ENCODE measurements at places on chromosomes 1 and 21.

DNA sequence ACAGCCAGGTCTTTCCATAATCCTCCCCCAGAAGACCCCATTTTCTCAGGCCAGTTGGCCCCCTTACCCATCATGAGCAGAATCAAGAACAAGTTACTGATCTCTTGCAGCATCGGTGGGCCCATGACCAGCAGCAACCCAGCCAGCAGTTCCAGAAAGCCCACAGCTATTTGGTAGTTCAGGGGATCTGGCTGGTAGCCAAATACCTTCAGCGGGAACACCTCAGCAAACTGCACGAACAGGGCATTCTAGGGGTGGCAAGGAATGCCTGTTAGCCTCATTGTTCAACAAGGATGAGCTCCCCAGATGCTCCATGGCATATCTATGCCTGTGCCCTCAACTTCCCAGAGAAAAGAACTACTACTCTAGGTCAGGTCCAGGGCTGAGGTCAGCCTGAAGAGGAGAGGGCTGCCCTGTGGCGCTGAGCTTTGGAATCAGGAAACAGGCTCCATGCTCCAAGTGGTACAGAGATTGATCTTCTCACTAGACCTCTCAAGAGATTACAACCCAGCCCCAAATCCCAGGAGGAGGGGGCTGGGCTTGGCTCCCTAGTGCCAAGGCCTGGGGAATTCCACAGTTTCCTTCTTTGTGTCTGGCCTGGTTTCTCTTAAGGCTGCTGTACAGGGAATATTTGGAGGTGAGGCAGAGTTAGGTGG is 1.3 kb downstream of the TMEM35B start:
- peak; percentile 22 for DNase-seq

GRCh38 chr1:193417945-193418744 is 231.7 kb upstream of the B3GALT2 start:
- DNase-seq = peak; percentile 67

DNA sequence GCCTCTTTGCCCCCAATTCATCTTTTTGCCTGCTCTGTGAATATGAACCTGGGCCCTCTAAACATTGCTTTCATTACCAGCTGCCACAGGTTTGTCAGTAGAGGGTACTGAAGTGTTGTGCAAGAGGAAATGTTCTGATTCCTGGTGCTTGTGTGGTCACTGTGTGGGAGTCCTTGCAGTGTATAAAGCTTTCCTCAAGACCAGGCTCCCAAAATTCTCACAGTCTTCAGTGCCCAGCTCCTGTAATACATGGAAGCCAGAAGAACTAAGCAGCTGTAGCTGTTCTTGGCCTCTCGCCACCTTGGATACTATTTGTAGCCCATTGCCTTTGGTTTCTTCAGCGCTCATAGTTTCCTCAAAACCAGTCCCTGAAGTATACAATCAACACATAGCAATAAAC is 1046.2 kb downstream of the BRINP3 start:
- DNase-seq = no peak

DNA sequence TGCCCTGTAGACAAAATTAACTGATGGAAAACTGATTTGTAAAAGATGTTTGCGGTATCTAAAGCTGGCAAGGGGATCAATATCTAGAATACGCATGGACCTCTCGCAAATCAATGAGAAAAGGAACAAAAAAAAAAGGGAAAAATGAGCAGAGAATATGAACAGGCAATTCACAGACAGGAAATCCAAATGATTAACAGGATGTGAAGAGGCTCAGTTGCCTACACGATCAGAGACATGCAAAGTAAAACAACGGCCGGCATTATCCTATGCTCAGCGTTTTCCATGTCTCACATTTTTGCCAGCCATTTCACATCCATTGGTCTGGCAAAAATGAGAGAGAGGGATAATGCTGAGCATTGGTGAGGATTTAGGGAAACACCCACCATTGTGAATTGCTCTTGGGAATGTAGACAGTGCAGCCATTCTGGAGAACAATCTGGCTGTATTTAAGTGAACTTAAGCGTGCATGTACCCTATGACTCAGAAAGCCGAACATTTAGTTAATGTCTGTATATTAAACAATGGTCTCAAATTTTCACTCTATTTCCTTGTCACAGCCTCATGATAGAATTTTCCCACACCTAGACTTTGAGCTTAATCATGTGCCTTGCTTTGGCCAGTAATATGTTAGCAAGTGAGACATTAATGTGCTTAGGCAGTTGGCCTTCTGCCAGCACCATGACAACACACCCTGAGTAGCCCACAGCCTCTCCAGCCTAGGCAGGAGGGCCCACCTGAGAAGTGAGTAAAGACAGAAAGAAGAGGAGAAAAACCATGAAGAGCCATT is 61.0 kb upstream of the NBPF3 start:
- DNase-seq = no peak

GRCh38 chr1:3602375-3602774 is 8.9 kb downstream of the MEGF6 start:
- DNase-seq = no peak

DNA sequence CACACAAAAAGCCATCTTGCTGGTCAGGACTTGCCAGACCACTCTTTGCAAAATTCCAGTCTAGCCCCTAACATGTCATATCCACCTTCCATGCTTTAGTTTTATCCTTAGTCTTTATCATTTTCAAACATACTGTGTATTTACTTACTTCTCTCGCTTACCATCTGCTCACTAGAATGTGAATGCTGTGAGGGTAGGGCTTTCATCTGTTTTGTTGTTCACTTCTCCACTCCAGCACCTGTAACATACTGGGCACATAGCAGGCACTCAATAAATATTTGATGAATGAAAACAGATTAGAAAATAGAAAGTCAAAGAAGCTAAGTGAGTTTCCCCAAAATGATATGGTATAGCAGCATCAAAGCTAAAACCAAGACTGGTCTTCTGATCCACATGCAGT is 79.9 kb downstream of the OLFML2B start:
- no peak for DNase-seq

DNA sequence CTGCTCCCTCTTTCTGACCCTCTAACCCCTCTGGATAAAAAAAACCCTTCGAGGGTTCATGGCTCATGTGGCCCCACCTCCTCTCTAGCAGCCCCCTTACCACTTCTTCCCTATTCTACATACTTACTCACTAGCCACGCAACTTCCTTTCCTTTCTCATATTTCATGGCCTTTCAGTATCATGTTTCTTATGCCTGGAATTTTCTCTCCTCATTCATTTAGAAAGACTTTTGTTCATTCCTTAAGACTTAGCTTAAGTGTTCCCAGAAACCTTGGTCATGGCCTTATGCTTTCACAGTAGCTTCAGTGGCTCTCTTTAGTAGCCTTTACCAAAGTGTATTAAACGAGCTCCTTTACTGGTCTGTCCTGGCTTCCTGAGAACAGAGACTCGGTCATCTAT is 6.1 kb downstream of the ACP6 start:
- DNase-seq = no peak

GRCh38 chr1:152044386-152044785 is 7.6 kb upstream of the S100A11 start:
- peak; percentile 69 for DNase-seq

DNA sequence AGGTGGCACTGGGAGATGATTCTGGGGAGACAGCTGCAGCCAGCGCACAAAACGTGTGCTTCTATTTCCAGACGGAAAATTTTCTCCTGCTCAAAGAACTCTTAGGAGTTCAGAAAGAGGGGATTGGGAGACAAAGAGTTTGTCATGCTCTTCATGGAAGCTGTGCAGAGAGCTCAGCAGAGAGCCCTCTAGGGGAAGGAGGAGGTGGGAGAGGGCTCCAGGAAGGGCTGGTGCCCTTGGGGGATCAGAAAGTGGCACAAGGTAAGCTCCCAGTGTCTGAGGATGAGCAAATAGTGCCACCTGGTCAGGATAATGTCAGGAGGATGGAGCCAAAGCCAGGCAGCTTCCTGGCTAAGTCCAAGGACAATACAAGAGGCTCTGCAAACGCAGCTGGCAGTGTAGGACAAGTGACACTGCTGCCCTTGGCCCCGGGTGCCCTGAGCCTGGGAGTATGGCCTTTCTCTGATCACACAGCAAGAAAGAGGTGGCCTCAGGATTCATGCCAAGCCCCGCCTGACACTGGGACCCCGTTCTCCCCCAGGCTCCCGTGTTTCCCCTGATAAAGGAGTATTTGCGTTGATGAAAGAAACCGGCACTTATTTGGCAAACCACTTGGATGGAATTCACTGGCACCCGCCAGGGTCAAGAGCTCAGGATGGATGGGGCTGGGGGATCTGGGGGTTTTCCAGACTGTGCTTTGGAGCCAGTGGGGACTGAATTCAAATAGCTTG is 254.0 kb downstream of the PTPRU start:
- DNase-seq = no peak

- no peak for DNase-seq
These were observed 84.7 kb downstream of the APP start for GRCh38 chr21:26085882-26086281.

DNA sequence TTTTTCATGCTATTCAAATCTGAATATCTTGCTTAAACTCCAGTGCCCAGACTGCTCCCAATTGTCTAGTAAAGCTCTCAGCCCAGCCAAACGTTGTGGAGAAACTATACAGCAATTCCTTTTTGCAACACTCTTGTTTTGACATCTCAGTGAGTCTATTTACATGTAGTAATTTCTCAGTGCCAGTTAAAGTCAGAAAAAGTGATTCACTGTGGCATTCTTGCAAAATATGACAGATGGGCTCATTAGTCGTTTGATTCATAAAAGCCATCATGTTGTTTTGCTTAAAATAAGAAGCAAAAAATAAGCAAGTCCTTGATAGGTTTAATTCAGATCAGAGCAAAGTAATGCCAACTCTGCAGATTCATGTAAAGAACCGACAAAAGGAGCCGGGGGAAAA is 20.7 kb upstream of the TMPRSS15 start:
- DNase-seq = no peak

DNA sequence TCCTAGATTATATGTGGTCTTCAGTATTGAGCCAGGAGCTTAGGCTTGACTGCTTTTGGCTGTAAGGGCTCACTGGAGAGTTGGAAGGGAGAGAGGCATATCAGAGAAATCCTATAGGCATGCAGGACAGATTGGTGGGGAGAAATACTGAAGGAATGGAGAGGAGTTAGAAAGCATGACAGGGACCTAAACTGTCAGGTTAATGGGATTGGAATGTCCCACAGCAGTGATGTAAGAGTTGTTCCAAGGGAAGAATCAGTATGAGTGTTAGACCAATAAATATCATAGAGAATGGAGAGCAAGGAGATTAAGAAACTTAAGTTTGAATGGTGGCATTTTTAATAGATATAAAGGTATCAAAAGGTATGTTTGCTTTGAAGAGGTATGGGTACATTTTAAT is 39.7 kb downstream of the SLC35A3 start:
- no peak for DNase-seq

- DNase-seq = no peak
These were observed 15.6 kb upstream of the PIGM start for GRCh38 chr1:160047111-160047991.

GRCh38 chr1:14572861-14573260 is 25.6 kb upstream of the KAZN start:
- DNase-seq = no peak

DNA sequence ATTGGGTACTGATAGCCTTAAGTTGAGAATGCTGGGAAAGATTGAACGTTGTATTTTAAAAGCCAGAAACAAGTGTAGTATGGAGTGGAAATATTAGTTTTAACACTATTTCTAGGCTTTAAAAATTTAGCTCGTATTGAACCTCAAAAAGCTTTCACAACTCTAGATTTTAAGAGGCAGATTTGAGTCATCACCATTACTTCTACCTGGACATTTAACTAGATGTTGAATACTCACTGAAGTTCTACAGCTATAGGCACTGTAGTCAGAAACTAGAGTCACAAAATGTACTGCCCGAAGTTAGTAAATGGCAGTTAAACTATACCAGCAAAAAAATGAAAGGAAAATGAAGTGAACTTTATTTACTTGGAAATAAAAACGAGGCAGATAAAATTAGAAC is 96.5 kb downstream of the NEK7 start:
- DNase-seq = no peak

GRCh38 chr1:167104256-167104633 is 10.4 kb downstream of the STYXL2 start:
- DNase-seq = no peak

DNA sequence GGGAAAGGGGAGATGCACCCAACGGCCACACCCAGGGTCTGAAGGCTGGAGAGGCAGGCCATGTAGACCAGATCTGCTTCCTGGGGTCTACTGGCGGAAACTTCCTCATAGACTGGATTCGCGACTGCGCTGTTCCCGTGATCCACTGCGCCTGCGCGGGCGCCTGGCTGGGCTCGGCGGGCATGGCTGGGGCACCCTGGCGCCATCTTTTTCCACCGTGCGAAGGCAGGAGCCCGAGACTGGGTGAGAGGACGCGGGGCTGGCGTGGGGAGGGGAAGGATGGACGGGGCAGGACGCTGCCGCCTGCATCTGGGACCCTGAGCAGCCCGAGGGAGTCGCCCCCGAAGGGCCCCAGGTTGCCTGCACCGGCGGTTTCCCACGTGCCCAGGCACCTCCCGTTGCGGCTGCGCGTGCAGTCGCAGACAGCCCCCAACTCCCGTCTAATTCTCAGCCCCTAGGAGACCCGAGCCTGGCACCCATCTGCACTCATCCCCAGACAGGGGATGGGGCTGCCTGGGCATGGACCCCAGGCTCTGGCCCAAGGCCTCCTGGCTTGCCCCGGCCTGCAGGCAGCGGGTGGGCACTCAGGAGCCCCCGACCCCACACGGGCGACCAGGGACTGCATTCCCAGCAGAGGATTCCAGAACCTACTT is 12.4 kb upstream of the FAM3B start:
- no peak for DNase-seq

- DNase-seq = peak; percentile 73
These were observed 7.0 kb upstream of the PSEN2 start for GRCh38 chr1:226863446-226863845.

DNA sequence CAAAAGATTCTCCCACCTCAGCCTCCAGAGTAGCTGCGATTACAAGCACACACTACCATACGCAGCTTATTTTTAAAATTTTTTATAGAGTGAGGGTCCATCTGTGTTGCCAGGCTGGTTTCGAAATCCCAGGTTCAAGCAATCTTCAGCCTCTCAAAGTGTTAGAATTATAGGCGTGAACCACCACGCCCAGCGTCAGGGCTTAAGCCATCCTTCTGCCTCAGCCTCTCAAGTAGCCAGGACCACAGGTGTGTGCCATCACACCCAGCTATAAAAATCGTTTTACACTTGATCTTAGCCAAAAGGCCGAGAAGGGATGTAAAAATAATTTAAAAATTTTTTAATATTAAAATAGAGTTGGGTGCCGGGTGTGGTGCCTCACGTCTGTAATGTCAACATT is 4.3 kb upstream of the SLC25A33 start:
- DNase-seq = no peak

GRCh38 chr1:19372136-19372514 is 60.0 kb downstream of the SLC66A1 start:
- DNase-seq = no peak

- no peak for DNase-seq
These were observed 24.5 kb downstream of the BACH1 start for GRCh38 chr21:29323189-29323588.
